ENCODE measurements at places on chromosomes 5 and 9.

DNA sequence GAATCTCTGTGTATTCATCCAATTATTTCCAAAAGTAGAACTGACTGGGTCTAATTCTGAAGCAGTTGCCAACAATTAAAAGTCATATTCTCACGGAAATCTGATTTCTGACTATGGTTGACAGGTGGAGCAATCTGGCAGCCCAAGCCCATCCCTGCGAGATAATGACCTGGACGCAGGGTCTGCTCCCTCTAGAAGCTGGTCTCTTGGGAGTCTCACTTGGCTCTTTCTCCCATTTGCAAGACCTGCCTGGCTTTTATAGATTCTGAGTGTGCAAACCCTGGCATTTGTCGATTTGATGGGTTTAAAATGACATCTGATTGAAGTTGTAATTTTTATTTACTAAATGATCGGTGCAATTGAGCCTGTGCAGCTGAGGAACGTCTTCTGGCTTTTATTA lies 49.4 kb upstream of the NEURL1B start:
- DNase-seq: no peak

- DNase-seq: no peak
Measured at GRCh38 chr9:19149230-19149629, 21.9 kb upstream of the PLIN2 start.

DNA sequence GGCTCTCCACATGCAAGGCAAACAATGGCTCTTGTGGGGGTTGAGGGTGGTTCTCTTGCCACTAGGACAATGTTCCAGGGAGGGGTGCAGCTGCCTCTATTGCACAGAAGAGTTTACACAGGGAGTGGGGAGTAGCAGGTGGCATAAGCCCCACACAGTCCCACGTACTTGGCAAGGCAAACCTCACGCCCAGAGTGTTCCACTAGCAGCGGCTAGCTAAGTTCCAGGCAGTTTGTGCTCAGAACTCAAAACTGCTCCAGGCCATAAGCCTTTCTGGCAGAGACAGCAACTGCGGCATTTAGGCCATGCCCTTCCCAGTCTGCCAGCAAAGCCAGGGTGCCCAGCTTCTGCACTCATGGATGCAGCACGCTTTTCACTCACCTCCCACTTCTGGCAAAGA lies 29.0 kb upstream of the BTNL3 start:
- no peak for DNase-seq

DNA sequence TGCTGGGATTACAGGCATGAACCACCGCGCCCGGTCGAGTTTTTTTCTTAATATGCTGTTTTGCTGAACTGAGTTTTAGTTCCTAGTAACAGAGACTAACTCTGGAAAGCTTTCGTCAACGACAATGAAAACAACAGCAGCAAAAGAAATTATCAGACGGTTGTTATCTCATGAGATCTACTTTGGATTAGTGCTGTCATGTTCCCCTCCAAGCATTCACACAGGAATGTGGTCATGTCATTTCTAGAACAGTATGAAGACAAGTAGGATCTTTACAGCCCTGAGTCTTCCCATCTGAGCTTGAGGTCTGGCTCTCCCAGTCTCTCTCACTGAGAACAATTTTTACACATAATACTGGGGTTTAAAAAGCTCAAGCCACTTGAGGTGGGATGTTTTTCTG lies 4.0 kb upstream of the ANKRD33B start:
- DNase-seq: no peak

- no peak for DNase-seq
Measured at GRCh38 chr9:121743441-121744001, 92.1 kb downstream of the DAB2IP start.

- DNase-seq: no peak
Measured at GRCh38 chr5:21774801-21775200, 1078.3 kb downstream of the CDH12 start.

- DNase-seq: no peak
Measured at GRCh38 chr5:110386782-110387181, 339.7 kb downstream of the TMEM232 start.

GRCh38 chr9:744790-745484 lies 96.6 kb upstream of the DMRT1 start:
- DNase-seq: no peak

DNA sequence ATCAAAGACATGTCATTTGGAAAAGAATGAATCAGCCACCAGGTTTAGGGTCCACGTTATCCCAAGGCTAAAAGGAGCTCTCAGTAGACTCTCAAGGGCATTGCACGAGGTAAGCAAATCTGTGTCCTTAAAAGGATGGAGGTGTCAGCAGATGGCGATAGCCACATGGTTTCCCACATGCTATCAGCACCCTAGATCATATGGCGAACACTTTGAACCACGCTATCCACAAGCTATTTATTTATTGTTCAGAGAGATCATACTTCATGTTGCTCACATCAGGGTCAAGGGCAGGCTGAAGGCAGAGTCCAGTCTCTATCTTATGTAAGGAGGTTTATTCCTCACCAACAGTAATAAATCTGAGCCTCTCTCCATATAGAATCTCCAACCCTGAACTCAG lies 43.7 kb downstream of the CDH6 start:
- no peak for DNase-seq

- DNase-seq: no peak
Measured at GRCh38 chr5:140737486-140737885, 37.2 kb downstream of the ZMAT2 start.

DNA sequence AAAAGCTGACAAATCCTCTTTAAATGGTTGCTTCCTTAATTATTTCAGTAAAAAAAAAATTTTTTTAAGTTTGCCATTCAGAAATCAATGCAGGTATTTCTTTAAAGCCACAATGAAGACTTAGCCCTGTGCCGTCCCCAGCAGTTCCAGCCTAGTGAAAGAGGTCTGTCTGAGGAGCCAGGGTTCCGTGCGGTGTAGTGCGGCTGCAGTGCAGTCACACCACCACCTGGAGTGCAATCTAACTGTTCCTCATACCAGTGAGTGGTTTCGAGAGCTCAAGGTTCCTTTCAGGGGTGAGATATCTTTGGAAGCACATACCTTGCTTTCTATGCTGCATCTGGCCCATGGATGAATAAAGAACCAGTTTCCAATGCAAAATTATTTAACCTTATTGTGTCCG lies 87.5 kb downstream of the FANCC start:
- no peak for DNase-seq

DNA sequence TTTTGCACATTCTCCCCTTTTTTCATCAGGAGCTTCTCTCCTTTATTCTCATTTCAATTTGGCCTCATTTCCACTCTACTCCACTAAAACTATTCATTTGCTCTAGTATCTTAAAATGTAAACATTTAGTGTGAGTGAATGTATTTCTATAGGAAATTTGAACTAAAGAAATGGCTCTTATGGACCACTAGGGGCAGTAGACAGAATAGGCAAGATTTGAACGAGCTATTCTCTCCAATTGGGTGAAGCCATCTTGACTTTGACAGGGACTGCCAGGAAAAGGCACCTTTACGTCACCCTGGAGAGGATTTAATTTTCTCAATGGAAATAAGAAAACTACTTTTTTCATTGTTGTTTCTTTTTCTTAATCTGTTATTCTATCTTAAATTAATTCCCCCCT lies 666.3 kb downstream of the DNAH5 start:
- no peak for DNase-seq

DNA sequence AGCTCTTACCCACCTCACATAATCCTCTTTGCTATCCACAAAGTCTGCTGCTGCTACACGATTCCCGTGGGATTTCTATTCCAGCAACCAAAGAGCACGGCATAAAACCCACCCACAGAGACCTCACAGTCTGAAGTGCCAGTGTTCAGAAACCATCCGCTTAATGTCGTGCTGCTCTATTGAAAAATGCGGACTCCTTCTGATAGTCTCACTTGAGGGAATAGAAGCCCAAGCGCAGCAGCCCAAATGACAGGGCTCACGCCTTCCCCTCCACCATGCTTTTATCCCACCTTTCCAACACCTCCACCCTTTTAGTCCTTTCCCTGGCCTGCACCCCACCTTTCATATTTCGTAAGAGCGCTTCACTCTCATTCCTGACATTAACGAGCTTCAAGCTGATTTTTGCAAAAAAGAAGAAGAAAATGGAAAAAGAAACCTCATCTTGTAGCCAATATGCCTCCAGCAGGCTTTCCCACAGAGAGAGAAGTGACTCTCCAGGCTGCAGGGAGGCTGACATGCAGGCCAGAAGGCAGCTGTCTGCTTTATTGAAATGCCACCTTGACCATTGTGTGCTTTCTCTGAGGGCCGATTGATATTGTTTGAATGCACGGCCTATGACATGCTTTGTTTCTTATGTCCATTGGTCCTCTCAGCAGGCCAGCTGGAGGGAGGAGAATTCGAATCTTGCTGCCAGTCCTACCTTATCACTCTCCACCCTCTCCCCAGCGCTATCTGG lies 70.6 kb upstream of the PCSK1 start:
- no peak for DNase-seq

DNA sequence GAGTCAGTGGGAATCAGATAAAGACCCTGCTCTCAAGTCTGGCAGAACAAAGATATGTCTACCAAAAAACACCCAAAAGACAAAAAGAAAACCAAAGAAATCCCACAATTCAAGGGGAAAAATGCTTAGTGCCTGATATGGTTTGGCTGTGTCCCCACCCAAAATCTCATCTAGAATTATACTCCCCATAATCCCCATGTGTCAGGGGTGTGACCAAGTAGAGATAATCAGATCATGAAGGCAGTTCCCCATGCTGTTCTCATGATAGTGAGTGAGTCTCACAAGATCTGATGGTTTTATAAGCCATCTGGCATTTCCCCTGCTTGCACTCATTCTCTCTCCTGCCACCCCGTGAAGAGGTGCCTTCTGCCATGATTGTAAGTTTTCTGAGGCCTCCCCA lies 13.4 kb downstream of the FBXO10 start:
- no peak for DNase-seq

- DNase-seq: no peak
Measured at GRCh38 chr9:116644091-116644688, 42.9 kb upstream of the TRIM32 start.

DNA sequence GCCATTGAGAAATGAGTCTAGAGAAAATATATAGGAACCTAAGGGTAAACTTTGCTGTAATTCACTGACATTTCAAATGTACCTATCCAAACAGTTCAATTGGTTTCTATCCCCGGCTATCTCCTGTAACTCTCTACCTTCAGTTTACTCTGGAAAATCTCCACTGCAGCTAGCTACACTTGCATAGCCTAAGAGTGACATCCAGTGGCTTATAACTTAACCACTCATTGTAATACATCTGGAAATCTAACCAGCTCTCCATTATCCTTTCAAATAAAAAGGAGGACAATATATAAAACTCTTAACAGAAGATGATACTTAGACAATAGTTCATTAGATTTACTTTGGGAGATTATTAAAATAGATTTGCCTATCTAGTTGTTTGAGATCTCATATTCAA lies 35.3 kb upstream of the SPDL1 start:
- DNase-seq: no peak

DNA sequence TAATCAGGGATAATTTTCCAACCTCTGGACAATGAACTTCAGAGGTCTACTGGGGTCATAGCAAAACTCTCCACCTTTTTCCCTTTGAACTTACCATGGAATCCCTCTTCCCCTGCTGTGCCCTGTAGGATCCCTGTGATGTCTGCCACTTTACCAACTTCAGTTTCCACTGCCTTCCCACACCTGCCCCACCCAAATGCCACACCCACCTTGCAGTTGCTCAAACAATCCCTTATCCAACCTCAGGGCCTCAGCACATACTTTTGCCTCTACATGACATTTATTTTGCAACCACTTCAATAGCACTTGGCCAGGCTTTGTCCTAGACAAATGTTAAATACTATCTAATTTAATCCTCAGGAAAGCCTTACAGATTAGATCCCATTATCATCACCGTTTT lies 463.7 kb upstream of the WWC1 start:
- no peak for DNase-seq

- DNase-seq: no peak
Measured at GRCh38 chr5:170481849-170482248, 22.0 kb upstream of the KCNIP1 start.

- DNase-seq: no peak
Measured at GRCh38 chr5:81850501-81851357, 99.8 kb upstream of the SSBP2 start.

GRCh38 chr9:114003351-114003750 lies 74.7 kb downstream of the AMBP start:
- no peak for DNase-seq

DNA sequence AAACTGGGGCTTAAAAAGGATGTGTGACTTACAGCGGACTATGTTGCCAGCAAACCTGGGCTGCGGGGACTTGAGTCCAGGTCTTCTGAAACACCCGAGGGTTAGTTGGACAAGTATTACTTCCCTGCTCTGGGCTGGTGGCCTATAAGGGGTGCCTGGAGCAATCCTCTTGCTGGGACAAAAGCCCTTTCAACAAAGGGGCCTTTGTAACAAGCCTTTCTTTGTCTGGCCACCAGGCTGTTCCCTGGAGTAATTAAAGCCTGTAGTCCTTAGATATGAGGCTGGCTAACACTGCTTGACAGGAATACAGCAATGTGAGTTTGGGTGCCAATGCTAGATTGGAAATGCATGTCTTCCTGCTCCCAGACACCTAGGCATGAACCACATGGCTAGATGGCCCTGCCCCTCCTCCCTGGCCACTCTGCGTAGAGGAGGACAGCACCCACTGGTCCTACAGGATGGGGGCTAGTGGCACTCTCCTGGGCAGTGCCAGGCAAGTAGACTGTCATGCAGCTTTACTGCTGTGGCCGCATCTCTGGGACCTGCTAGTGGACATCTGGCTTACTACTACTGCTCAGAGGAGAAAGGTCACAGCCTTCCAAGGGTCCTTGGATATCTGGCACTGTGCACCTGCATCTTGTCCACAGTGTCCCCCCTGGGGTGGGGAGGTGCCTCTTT lies 343.1 kb downstream of the ZSWIM6 start:
- no peak for DNase-seq

DNA sequence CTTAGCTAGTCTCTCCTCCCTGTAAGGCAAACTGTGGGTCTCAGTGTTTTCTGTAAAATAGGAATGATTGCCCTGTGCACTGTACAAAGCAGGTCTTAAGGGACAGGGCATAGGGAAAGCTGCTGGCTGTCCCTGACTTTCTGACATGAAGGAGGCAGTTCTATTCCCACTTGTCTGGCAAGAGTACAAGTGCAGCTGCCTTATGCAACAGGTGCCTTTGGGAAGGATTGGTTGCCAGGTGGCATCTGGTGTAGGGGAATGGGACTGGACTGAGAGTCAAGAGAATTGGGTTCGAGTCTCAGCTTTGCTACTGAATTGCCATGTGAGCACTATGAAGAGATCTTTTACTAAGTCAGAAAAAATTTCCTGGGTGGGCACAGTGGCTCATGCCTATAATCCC lies 10.0 kb downstream of the BSPRY start:
- no peak for DNase-seq

GRCh38 chr5:17470064-17470463 lies 28.0 kb upstream of the TAF11L2 start:
- DNase-seq: no peak

- DNase-seq: no peak
Measured at GRCh38 chr9:5629312-5630080, 589 bp downstream of the RIC1 start.

GRCh38 chr9:108800632-108801099 lies 55.1 kb downstream of the ACTL7B start:
- DNase-seq: no peak

- no peak for DNase-seq
Measured at GRCh38 chr9:137499858-137500661, 40.9 kb upstream of the NSMF start.
